ENCODE measurements at places on chromosomes 6 and 20.

- DNase-seq, result no peak
Observed at GRCh38 chr6:37150314-37150713, 19.6 kb upstream of the PIM1 start.

DNA sequence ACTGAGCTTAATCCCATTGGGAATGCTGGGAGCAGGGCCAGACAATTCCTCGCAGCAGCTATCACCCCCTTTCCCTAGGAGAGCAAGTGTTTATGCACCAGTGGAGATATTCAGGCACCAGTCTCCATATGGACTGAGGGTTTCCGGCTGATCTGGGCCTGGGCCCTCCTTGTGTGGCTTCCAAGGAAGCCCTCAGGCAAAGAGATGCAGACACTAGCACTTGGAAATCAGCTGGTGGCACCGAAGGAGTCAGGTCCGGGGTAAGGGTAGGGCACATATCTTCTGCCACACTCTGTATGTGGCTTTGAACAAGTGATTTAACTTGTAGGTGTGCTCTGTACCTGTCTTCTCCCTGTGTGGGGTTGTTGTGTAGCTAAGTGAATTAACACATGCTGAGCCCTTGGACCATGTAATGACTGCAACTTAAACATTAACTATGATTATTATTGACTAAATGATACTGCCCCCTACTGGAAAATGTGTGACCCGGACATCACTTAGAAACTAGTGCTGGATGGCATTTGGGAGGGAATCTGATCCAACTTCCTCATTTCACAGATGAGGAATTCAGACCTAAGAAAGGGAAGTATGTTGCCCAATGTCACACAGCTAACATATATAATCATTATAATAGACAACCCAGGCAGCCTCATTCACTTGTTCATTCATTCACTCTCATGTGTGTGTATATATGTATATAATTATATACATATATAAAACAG is 19.3 kb upstream of the WFDC2 start:
- DNase-seq, result peak; percentile 66

GRCh38 chr6:4574007-4574406 is 202.2 kb upstream of the CDYL start:
- no peak for DNase-seq

DNA sequence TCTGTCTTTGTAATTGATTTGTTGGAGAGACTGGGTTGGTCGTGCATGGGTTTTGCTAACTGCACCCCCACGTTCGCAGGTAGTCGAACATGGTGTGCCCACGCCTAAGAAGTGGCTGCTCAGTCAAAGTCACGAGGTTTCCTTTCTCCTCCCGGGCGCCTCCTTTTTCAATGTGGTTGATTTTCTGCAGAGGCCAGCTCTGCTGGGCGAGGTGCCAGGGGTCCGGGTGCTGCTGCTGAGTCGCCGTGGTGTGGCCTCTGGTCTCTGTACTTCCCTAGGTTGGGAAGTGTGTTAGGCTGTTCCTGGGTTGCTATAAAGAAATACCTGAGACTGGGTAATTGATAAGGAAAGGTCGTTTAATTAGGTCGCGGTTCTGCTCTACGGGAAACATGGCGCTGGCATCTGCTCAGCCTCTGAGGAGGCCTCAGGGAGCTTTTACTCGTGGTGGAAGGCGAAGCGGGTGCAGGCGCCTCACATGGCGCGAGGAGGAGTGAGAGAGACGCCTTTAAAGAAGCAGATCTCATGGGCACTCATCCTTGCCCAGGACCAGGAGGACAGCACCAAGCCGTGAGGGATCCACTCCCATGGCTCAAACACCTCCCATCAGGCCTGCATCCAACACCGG is 14.1 kb downstream of the OSBPL2 start:
- DNase-seq, result no peak

- no peak for DNase-seq
Observed at GRCh38 chr6:71045296-71045695, 88.4 kb upstream of the B3GAT2 start.

- peak; percentile 17 for DNase-seq
Observed at GRCh38 chr6:143961886-143962878, 45.9 kb downstream of the PLAGL1 start.

GRCh38 chr6:6747371-6747770 is 158.9 kb downstream of the LY86 start:
- DNase-seq, result no peak
